Thoracic aorta (tissue), 2 donors: ENCODE measurements at places on chromosomes 2 and 18.

DNA sequence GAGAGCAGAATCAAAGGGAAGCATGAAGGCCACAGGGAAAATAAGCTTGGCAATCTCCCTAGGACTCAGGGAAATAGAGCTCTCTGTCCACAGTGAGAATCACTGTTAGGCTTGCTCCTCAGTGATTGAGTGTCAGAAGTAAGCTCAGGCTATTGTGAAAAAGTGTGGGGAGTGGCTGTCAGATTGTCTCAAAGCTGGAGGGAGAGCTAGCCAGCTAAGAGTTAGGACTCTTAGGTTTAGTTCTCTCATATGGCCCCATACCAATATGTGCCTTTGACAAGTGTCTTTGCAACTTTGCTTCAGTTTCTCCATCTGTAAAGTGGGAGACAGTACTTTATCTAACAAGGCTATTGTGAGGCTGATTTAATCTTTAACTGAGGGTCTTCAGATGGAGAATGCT is 17.2 kb downstream of the EIF4E2 start:
- no peak overlapping the region for H3K4me3 ChIP-seq
- H3K4me1 ChIP-seq = no peaks in the 10 kb centered on the region
- DNase-seq = no peak
- no peak overlapping the region for H3K27ac ChIP-seq

- H3K27me3 ChIP-seq = no peaks in the 10 kb centered on the region
- peaks cover 33% of the 10 kb centered on the region for H3K4me1 ChIP-seq
- no peaks in the 10 kb centered on the region for H3K36me3 ChIP-seq
- no peak overlapping the region for H3K4me3 ChIP-seq
- DNase-seq = no peak
- H3K27ac ChIP-seq = no peak overlapping the region
Observed at GRCh38 chr18:10140461-10141282, 226.9 kb downstream of the VAPA start.

DNA sequence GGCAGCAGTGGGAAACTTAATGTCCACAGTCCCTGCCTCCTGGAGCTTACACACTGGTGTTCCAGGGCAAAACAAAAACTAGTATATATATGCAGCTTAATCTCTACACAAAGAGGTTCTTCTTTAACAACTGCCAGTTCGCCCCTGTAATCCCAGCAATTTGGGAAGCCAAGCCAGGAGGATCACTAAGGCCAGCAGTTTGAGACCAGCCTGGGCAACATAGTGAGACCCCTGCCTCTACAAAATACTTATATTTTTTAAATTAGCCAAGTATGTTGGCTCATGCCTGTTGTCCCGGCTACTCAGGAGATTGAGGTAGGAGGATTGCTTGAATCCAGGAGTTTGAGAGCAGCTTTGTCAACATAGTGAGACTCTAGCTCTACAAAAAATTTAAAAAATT is 17.2 kb upstream of the NEDD4L start:
- H3K4me3 ChIP-seq = no peak overlapping the region
- H3K27me3 ChIP-seq = no peaks in the 10 kb centered on the region
- H3K27ac ChIP-seq = no peak overlapping the region
- no peaks in the 10 kb centered on the region for H3K36me3 ChIP-seq

- no peak for DNase-seq
- peaks cover 11% of the 10 kb centered on the region for H3K4me1 ChIP-seq
- H3K27me3 ChIP-seq = no peaks in the 10 kb centered on the region
Observed at GRCh38 chr2:24125956-24126355, 2.7 kb downstream of the FAM228B start.

GRCh38 chr18:21996351-21996826 is 173.0 kb upstream of the GATA6 start:
- no peaks in the 10 kb centered on the region for H3K27me3 ChIP-seq
- no peak for DNase-seq
- H3K27ac ChIP-seq = no peak overlapping the region
- no peak overlapping the region for H3K4me3 ChIP-seq
- peaks cover 5% of the 10 kb centered on the region for H3K4me1 ChIP-seq
- H3K36me3 ChIP-seq = no peaks in the 10 kb centered on the region

GRCh38 chr2:7071916-7072556 is 154.8 kb downstream of the RNF144A start:
- no peaks in the 10 kb centered on the region for H3K36me3 ChIP-seq
- no peak for DNase-seq

DNA sequence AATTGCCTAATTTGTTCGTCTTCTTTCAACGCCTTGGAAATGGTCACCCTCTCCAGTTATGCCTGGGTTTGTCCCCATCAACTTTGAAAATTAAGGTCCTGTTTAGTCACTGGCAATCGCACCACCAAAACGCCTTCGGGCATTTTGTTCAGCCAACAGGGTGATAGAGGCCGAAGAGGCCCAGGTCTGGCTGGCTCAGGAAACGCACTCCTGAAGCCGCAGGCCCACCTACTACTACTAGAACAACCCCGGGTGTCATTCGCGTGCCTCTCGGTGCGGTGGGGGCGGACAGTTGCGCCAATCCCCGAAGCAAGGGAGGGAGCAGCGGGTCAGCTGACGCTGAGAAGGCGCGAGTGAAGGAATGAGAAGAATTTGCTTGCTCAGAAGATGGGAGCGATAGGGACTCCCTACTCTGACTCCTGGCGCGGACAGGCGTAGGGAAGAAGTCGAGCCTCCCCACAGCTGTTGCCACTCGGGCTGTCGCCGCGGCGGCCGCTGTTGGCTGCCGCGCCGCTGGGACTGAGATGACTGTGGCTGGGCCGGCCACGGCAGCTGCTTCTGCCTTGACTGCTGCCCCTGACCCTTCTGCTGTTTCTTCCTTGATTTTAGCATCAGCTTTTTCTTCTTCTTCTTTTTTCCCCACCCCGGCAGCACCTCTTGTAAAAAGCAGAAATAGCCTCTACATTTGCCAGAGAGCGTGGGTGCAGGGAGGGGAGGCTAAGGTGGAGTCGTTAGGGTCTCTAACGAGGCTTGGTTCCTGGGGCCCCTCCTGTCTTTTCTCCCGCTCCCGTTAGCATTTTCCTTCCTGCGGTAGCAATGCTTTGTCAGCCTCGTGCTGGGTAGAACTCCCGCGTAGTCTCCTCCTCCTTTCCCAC is 387.6 kb downstream of the FIGN start:
- no peaks in the 10 kb centered on the region for H3K36me3 ChIP-seq
- peak overlapping the region; percentile 73 for H3K4me3 ChIP-seq
- peak; percentile 20 for DNase-seq
- no peaks in the 10 kb centered on the region for H3K27me3 ChIP-seq
- H3K27ac ChIP-seq = peak overlapping the region; percentile 93
- peaks cover 43% of the 10 kb centered on the region for H3K4me1 ChIP-seq

GRCh38 chr2:48845684-48846083 is 90.2 kb upstream of the LHCGR start:
- H3K27ac ChIP-seq = no peak overlapping the region
- no peaks in the 10 kb centered on the region for H3K27me3 ChIP-seq
- H3K4me1 ChIP-seq = no peaks in the 10 kb centered on the region
- no peaks in the 10 kb centered on the region for H3K36me3 ChIP-seq

- H3K36me3 ChIP-seq = no peaks in the 10 kb centered on the region
- no peak overlapping the region for H3K4me3 ChIP-seq
- DNase-seq = no peak
- H3K27ac ChIP-seq = peak overlapping the region; percentile 7
Observed at GRCh38 chr2:189258616-189259365, 79.2 kb upstream of the COL5A2 start.

- H3K27ac ChIP-seq = no peak overlapping the region
- no peaks in the 10 kb centered on the region for H3K27me3 ChIP-seq
- H3K4me1 ChIP-seq = peaks cover 25% of the 10 kb centered on the region
- no peaks in the 10 kb centered on the region for H3K36me3 ChIP-seq
Observed at GRCh38 chr2:97953853-97954252, 41.9 kb downstream of the TMEM131 start.

DNA sequence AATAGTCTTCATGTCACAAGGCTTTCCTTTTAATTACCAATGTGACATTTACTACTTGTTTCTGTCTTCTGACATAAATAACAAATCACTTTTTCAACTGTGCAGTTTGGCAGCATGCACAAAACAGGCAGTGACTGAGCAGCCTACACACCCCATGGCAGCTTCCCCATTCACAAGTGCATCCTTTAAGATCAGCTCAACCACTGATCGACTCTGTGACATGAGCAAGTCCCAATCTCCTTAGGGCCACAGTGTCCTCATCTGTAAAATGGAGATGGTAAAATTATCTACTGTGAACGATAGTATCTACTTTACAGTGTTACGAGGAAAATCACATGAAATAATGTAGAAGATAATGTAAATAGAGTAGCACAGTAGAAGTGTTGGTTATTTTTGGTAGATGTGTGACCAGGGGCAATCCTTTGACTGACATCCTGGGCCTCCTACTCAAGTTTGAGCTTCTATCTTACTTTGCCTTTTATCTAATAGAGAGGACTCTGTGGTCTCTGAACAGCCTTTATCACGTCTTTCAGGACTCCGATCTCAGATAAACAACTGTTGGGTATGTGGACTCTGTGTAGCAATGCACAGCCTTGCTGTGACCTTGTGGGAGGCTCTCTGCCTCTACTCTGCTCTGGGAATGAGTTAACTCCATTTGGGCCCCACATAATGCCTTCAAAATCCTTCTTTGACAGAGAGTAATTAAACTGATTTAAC is 120.6 kb downstream of the PIGN start:
- H3K36me3 ChIP-seq = peaks cover 1% of the 10 kb centered on the region
- DNase-seq = no peak
- H3K4me1 ChIP-seq = no peaks in the 10 kb centered on the region
- no peak overlapping the region for H3K27ac ChIP-seq
- no peak overlapping the region for H3K4me3 ChIP-seq
- no peaks in the 10 kb centered on the region for H3K27me3 ChIP-seq

GRCh38 chr2:96146881-96147592 is 1.8 kb upstream of the DUSP2 start:
- peak; percentile 1 for DNase-seq
- peak overlapping the region; percentile 73 for H3K27ac ChIP-seq
- H3K36me3 ChIP-seq = no peaks in the 10 kb centered on the region
- peak overlapping the region; percentile 77 for H3K4me3 ChIP-seq
- H3K27me3 ChIP-seq = no peaks in the 10 kb centered on the region

DNA sequence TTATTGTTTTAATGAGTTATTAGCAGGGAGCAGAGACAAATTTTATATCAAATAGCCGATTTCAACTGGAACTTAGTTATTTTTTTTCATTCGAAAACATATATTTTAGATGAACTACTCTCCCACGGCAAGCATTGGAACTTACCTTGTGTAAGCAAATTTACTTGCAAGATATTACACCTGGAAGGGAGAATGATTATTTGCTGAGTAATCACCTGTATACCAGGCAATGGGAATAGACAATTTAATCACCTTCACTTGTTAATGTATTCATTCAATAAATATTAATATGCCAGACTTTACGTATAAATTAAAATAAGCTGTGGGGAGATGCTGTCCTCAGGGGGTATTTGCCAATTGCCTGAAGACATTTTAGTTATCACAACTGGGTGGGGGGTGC is 1069.9 kb upstream of the CHAC2 start:
- no peaks in the 10 kb centered on the region for H3K36me3 ChIP-seq
- no peaks in the 10 kb centered on the region for H3K27me3 ChIP-seq
- H3K4me1 ChIP-seq = no peaks in the 10 kb centered on the region
- DNase-seq = no peak
- no peak overlapping the region for H3K4me3 ChIP-seq

DNA sequence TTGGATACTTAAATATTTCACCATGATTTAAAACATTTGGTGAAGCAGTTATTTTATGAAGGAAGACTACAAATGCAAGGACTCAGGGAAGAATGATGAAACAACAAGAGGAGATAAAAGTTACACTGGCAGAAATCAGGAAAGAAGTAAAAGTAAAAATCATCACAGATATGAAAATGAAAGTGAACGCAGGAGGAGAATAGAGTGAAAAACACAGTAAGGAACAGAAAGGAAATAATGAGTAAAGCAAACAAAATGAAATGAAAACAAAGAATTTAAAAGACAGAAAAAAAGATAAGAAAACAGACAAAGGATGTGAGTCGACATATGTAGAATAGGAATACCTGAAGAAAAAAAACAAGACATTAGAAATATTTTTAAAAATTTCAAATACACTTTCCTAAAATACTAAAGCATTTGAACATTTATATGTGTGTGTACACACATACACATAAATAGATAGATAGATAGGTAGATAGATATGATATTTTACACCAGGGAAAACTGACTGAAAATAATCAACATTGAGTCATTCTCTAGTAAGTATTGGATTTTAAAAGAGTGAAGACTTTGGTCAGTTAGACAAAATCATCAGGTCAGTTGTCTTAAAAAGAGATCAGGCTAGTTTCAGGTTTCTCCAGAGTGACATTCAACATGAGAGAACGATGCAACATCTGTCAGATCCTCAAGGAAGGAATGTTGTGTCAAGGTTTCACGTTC is 12.1 kb upstream of the KDSR start:
- no peaks in the 10 kb centered on the region for H3K4me1 ChIP-seq
- H3K36me3 ChIP-seq = no peaks in the 10 kb centered on the region
- no peak overlapping the region for H3K4me3 ChIP-seq
- H3K27me3 ChIP-seq = no peaks in the 10 kb centered on the region

DNA sequence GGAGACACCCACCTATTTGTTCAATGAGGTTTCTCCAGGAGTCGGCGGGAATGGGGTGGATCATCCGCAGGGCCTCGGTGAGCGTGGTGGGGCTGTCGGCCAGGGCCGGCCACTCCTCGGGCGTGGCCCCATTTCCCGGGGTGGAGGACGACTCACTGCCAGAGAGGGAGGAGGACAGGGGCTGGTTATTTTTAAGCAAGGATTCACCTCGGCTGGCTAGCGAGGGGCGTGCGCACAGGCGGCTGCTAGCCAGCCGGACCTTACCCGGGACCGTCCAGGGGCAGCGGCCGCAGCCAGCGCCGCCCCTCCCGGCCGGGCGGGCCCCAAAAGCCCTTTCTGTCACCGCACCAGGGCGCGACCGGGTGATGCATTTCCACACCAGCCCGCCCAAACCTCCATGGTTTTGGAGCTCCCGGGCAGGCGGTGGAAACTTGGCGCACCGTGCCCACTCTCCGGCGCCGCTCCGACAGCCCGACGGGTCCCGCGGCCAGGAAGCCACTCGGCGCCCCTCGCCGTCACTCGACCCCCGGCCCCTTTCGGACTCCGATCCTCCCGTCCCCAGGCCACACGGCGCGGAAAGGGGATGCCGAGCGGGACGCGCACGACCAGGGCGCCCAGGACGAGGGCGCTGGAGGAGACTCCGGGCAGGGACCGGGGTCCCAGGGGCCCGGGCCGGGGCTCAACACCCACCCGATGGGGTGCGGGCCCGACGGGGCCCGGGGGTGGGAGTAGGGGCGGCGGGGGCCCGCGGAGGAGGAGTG is 57.1 kb downstream of the SNORC start:
- no peaks in the 10 kb centered on the region for H3K36me3 ChIP-seq
- peak overlapping the region; percentile 56 for H3K4me3 ChIP-seq
- peaks cover 6% of the 10 kb centered on the region for H3K4me1 ChIP-seq
- no peak overlapping the region for H3K27ac ChIP-seq

DNA sequence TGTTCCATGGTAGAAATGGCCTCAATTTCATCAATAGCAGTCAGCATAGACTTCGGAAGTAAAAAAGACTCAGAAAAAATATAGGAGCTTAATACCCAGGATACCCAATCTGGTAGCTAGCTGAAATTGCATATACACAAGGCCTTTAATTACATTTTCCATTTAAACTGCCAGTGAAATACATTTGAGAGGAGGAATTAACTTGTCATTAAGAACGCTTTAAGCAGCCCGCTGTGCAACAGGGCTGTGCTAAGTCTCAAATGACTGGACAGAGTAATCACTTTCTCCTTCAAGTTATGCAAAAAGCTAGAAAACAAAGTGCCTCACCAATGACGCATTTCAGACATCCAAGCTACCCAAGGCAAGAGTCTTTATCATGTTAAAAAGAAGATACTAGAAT is 558.8 kb downstream of the MBD2 start:
- H3K27ac ChIP-seq = no peak overlapping the region
- DNase-seq = no peak
- H3K4me3 ChIP-seq = no peak overlapping the region

GRCh38 chr2:73084971-73085370 is 13.5 kb upstream of the SFXN5 start:
- no peak for DNase-seq
- H3K36me3 ChIP-seq = peaks cover 15% of the 10 kb centered on the region
- no peaks in the 10 kb centered on the region for H3K27me3 ChIP-seq
- peaks cover 77% of the 10 kb centered on the region for H3K4me1 ChIP-seq
- no peak overlapping the region for H3K27ac ChIP-seq
- peak overlapping the region; percentile 69 for H3K4me3 ChIP-seq
